ENCODE measurements at places on chromosomes 6 and 20.

GRCh38 chr20:1414982-1415381, 22.1 kb upstream of the FKBP1A start:
- no peak for DNase-seq

DNA sequence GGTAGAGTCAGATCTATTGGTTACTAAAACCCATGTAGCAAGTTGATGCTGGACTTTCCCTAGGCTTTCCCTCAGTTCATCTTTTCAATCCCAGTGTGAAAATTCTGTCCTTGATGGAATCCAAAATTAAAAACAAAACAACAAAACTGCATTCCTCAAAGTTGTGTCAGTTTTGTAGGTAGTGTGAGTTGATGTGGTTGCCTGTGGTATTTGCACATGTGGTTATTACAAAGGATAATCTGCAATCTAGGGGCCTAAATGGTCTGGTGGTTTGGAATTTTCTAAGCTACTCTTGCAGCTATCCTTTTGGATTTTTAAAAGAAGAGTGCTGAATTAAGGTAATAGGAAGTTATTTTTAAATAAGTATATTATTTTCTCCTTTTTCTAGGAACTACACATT, 132.2 kb upstream of the SCGN start:
- no peak for DNase-seq

DNA sequence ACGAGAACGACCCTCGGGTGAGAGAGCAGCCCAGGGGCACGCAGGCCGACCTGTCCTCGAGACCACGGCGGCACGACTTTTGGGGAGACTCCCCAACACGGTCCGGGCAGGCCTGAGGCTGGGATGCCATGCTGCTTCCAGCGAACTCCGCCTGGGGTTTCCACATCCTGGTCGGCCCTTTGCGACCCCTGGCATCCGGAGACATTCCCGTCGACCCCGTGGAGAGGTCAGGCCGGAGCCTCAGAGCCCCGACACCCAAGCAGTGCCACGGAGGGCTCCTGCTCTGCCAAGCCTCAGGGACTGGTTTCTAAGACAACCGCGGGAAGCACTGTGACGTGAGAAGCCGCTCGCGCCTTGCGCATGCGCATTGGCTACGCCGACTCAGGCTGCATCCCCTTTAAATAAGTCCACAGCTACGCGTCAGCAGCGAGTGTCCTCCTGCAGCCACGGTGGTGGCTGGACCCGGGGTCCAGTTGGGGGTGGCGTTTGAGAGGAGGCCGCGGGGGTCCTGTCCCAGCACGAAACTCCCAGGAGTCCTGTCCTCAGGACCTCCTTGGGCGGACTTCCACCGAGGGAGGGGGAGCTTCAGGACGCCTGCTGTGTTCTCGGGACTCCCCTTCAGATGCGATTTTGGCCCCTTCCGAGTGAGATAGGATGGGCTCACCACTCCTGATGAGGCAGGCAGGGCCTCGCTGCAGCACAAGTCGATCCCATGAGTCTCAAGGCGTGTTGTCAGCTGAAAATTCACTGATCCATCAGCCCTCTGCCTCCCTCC, 1089.3 kb upstream of the DEFB115 start:
- DNase-seq, result no peak

DNA sequence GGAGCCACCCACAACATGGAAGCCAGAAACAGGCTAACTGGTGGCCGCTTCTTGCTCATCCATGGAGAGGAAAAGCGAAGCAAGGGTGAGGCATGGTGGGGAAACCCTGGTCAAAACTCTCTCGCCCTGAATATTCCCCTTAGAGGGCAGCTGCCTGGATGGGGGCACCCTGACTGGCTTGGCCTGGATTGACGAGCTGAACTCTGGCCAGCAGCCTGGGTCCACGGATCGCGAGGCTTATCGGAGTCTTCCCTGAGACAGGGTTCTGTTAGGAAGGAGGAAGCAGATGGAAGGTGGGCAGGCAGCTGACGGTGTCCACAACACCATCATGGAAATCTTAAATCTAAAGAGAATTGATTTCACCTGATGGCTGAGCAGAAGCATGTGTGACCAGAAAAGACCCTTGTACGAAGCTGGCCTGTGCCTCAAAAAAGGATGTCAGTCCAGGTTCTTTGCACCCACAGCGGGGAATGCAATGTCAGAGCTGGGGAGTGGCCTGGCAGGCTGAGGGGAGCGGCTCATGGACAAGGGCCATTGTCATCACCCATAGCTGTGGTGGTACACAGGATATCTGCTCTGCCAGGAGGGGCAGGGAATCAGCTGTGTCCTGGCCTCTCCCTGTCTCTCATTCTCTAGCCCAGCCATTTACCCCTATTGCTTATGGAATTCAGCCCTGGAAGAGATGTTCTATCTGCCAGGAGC, 109.4 kb upstream of the SNX9 start:
- no peak for DNase-seq

- no peak for DNase-seq
Observed at GRCh38 chr6:63615590-63615989, 20.0 kb upstream of the PHF3 start.

DNA sequence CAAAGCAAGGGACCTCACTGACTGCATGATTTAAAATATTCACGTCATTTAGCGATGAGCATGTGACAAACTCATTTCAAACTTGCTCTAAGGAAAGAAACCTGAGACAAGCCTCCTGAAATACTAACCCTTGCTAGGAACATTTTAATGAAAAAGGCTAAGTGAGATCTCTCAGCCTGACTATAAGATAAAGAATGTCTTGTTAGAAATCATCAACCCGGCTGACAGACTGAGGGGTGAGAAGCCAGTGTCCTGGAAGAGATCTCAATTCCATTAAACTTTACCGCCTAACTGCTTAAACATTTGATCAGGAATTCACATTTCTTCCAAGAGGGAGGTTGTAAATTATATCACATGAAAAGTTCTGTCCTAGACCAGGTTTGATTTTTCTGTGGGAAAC, 274.8 kb upstream of the EXOC2 start:
- DNase-seq, result no peak

DNA sequence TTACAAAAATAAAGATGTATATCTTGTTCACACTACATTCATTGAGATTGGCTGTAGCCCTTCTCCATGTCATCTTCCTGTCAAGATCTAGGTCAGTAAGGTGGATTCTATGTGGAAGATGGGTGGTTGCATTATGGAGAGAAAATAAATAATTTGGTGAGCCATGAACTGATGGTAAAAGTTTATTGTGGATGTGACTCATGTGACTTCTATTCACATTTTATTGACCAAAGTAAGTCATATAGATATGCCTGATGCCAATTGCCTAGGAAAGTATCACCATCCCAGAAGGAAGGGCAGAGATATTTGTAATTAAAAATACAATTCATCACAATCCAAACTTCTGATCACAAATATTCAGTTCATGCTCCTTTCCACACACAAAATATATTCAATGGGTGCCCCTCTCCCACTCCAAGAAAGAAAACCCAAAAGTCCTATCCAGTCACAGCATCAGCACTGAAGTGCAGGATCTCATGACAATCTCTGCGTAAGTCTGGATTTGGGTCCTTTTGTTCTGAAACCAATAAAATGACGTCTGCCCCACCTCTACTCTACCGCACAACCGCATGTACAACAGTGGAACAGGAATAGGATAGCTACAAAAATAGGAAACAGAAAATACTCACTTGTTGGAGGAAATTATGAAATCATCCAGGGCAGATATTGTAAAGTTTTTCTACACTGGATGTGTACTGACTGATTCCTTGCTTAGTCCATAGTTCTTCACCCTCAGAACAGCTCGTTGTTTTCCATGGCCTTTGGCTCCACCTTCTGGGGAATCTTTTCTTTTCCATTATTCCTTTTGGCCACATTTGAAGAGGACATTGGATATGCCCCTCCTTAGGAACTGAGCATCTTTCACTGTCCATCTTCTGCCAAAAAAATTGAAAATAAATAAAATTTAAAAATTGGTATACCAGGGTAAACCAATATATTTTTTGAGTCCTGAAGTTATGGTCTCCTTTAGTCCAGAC, 16.1 kb upstream of the SLC17A3 start:
- peak; percentile 61 for DNase-seq
